ENCODE measurements at places on chromosomes 5 and 9.

GRCh38 chr5:166073901-166074581 is 2217.4 kb upstream of the WWC1 start:
- DNase-seq = no peak

- DNase-seq = no peak
These were observed 160.2 kb upstream of the LHFPL2 start for GRCh38 chr5:78808818-78809217.

DNA sequence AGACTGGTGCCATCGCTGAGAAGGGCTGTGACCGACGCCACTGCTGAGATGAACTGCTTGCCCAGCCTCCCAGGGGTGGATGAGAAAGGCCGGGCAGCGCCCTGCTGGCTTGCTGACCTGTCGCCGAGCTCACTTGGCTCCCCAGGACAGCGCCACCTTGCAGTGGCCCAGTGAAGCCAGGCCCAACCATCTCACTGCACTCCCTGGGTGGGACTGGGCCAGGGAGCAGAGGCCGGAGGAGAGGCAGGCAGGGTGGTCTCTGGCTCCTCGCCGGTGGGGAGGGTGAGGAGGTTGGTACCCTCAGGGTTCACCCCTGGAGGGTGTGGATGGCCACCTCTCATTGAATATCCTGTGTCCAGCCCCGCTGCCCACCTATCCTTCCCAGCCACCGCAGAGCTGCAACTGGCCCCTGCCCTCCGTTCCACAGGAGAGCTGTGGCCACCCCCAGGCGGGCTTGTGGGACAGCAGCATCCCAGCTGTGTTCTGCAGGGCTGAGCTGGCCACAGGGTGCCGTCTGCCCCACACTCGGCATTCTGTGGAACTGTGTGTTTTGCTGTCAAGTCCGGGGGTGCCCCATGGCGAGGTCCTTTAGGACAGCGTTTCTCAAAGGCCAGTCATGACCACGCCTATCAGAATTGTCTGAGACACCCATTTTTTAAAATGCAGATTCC is 41.0 kb upstream of the FCN2 start:
- DNase-seq = no peak

DNA sequence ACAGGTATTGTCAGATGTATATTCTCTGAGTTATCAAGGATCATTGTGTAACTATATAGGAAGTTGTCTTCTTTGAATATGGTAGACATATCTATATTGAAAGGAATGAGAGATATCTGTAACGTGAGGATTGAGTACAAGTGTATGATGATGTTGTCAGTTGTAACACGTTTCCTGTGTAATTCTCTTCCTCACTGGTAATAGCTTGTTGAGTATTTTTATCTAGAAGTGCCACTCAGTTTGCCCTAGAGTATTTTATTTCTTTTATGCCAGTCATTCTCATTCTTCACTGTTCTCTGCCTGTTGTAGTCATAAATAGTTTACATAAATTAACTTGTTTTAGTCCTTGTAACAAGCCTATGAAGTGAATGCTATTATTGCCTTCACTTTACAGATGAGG is 172.1 kb downstream of the BAAT start:
- no peak for DNase-seq

- DNase-seq = no peak
These were observed 38.0 kb upstream of the FANCC start for GRCh38 chr9:95355500-95355899.

- DNase-seq = no peak
These were observed 120.6 kb downstream of the MSX2 start for GRCh38 chr5:174844971-174845370.

- DNase-seq = no peak
These were observed 151.3 kb upstream of the TLX3 start for GRCh38 chr5:171157775-171158174.

DNA sequence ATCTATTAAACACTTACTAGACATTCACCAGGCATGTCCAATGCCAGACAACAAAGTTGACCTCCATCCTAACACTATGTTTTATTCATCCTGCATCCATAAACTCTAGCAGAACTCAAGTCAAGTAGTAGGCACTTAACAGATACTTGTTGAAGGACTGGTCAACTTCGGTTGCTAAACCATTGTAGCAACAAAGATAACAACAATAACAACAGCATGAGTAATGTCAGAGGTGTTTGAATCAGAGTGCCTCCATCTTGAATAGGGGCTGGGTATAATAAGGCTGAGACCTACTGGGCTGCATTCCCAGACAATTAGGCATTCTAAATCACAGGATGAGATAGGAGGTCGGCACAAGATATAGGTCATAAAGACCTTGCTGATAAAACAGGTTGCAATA is 180.5 kb upstream of the ZNF462 start:
- DNase-seq = no peak

GRCh38 chr5:105812304-105812703 is 1858.4 kb downstream of the EFNA5 start:
- no peak for DNase-seq

DNA sequence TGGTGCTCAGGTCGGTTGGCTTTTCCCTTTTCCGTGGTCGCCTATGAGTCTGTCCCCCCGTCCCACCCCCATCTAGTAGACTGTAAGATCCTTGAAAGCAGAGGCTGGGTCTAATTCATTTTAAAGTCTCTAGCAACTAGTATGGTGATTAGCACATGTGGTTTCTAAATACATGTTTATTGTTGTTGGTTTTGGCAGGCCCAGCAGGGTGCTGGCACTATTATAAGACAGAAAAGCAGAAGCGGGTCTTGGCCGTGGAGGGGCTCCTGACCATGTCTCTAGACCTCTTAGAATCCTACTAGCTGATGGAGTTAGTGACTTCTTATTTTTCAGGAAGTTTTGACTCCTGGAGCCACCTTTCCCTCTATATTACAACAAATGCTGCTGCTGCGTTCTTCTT is 61.5 kb upstream of the TNFSF8 start:
- no peak for DNase-seq

DNA sequence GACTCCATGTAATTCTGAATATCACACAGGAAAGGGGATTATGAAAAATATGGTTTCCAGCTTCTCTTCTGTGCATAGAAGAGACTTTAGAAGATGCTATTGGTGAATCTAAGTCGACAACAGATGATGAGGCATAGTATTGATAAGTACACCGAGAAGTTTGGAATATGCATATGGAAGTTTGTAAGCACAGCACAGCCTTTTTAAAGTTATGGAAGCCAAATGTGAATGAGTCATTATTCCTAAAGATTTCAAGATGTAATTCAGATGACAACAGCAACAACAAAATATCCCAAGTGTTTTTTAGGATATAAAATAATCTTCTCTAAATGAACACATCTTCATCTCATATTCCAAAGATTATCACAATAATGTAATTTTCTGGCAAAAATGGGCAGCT is 1723.3 kb downstream of the EFNA5 start:
- DNase-seq = no peak

- DNase-seq = no peak
These were observed 194.0 kb downstream of the NFIB start for GRCh38 chr9:14119694-14120514.

- DNase-seq = no peak
These were observed 65.5 kb upstream of the ABCA1 start for GRCh38 chr9:104993291-104993963.

DNA sequence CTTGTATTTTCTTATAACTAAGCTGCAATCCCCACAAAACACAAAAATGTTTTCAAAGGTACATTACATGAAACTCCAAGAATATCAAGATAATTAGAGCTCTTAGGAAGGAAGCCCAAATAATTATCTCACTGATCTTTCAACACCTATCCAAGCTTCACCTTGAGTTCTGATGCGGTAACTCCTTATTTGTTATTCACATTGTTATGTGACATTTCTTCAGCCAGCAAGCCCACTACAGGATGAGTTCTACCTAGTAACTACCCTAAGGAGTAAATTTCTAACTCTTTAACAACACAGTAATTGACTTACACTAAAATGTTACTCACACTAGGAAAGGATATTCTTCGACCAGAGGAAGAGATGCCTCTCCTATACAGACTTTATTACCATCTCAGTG is 9.9 kb downstream of the NR6A1 start:
- DNase-seq = no peak

DNA sequence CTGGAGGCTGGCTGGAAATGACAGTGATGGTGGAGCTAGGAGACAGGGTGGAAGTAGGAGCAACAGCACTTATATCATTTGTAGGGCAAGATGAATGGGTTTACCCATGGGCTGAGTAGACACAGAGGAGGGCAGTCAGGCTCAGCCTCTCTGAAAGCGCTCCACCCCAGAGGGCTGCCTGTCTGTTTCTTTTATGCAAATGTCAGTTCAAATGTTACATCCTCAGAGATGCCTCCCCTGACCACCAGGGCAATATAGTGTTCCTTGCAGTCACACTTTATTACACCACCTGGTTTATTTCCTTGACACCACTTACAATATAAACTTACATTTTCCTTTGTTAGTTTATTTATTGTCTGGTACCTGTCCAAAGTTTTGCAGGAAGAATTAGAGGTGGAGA is 159.5 kb upstream of the IL12B start:
- DNase-seq = no peak

DNA sequence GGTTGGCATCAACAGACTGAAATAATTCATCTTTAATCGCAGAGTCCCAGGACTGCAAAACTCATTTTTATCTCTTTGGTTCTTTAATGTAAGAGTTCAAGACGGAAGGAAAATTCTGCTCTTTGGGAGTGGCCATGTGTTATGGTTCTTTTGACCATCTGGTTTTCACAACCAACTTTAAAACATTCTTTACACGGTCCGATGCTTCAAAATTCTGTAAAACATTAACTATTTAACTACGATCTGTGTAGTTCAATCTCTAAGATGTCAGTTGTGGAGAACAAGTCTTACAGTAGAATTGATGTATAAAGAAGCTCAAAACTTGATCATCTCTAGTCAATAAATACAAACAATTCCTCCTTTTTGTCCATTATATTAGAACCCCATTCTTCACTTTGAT is 83.0 kb downstream of the CMYA5 start:
- no peak for DNase-seq

DNA sequence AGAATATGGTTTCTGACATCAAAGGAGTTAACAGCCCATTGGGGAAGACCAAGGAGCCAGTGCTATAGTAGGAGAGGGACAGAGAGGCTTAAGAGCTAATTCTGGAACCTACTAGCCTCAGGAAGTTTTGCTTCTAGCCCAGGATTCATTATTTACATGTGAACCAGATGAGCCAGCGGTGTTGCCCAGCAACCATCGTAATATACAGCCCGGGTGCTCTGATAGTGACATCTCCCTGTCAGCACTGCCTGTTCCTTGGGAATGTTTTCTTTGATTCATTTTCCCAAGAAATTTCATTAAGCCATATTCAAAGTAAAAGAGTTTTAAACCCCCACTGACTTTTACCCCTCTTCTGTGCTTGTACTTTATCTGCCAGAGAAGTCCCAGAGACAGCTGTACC is 217.4 kb upstream of the ADAMTSL1 start:
- DNase-seq = no peak

DNA sequence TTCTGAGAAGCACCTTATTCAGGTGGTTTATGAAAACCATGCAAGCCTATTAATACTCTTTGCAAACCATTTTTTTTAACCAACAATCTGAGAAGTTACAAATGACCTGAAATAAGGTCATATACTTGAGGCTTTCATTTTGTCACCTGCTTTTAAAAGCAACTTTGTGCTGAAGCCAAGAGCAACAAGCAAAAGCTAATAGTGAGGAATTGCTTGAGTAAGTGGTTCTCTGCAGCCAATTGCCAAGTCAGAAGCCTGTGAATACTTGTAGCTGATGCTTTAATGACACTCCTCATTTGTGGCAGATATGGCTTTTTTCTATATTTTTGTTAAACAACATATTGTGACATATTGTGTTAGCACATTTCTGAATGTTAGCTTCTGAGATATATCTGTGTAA is 126.7 kb upstream of the ZNF608 start:
- no peak for DNase-seq

DNA sequence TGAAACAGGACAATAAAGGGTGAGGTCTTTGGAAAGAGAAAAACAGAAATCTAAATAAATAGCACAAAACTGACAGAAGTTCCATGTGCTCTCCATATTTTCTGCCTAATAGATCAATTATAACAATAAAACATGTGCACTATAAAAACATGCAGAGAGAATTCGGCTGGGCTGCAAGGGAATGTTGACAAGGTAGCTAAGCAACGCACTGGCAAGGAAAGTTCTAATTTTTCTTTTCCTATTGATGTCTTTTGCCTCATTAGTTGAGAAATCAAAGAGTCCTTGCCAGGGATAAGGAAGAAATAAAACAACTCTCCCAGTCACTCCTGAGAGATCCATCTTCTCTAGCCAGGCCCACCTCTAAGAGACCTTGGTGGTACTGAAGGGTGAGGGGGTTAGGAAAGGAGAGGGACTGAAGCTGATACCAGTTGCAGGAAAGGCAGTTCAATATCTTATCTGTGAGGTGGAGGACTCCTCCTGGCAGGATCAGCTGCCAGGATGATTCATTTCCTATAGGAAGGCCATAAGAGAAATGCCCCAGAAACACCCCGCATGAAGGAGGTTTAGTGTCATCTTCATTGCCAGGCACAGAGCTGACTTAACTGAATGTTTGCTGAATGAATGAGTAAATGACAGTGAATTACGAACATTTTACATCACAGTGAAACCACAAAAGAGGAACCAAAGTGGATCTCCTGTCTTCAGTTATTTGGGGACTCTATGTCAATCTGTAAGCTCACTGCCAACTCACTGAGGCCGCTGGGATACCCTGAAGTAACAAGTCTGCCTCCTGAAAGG is 63.7 kb upstream of the IFNK start:
- DNase-seq = no peak

DNA sequence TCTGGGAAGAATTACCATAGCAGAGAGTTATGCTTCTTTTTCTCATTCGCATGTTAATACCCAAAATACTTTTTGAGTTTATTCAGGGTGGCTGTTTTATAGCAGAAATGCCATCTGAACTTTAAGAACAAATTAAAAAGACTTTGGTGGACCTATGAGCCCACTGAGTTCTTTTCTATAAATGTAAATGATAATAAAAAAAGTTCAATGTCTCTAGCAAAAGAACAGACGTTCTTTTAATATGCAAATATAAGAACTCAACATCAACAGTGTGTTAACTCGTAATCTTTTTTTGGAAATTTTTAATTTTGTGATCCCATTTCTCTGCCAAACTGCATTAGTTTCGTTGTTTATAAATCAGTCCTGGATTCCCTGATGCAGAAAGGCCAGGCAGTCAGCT is 1283.0 kb upstream of the NUDT12 start:
- no peak for DNase-seq
